Stimulated activated CD4-positive, alpha-beta T cell treated with anti-CD3 and anti-CD28 coated beads, Interleukin-4, amount 100 ng/mL, for 4 hours (primary cell): ENCODE measurements at places on chromosomes 16 and 17.
A peak's percentile ranks its signal among the peaks of the same experiment; 100 is the strongest.

GRCh38 chr17:58183514-58183913 is 9.0 kb upstream of the EPX start:
- DNase-seq, result no peak

GRCh38 chr16:67719778-67720144 is 645 bp upstream of the GFOD2 start:
- peak; percentile 7 for DNase-seq

DNA sequence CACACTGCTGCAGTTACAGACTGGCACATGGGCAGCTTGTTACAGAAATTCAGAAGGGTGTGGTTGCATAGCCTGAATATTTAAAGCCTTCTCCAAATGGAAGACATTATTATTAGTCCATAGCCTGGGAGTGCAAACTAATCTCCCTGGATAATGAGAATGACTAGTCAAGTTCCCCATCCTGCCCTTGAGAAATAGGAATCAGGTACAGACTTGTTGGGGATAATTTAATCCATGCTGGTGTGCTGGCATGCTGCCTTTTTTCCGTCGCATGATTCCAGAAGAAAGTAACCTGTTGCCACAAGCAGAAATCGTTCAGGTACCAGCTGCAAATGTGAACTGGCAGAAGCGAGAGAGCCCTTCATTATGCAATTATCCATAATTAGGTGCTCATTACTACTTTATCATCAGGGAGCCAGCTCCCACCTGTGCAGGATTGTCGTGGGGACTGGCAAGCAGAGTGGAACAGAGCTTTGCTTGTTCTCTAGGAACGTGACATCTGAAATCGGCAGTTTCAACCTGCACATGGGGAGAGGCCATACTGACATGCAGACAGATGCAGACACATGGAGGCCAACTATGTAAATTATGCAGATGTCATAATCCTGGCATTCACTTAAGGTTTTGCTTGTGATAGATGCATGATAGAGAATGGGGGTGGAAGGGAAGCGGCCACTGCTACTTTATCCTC is 419.4 kb downstream of the PMP22 start:
- no peak for DNase-seq

GRCh38 chr17:81601525-81602120 is 35.3 kb downstream of the NPLOC4 start:
- DNase-seq, result no peak

DNA sequence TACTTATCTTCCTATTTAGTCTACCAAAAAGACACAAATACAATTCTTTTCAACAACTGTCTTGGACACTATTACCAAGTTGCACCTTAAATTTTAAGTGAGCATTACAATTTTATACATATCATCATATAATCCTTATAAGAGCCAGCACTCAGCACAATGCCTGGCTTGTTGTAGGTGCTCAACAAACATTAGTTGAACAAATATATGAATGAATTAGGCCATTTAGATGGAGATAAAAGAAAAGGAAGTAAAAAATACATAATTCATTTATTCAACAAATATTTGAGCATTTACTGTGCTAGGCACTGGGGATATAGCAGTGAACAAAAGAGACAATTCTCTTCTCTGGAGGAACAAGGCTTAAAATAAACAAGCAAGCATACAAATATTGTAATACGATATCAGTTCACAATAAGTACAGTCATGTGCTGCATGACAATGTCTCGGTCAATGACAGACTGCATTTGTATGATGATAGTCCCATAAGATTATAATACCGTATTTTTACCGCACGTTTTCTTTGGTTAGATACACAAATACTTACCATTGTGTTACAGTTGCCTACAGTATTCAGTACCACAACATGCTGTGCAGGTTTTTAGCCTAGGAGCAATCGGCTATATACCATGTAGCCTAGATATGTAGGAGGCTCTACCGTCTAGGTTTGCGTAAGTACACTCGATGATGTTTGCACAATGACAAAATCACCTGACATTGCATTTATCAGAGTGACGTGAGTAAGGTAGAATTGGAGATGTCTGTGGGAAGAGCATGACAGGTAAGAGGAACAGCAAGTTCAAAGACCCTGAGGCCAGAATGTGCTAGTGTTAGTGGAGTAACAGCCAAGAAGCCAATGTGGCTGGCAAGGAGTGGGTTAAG is 86.4 kb upstream of the HS3ST2 start:
- no peak for DNase-seq

DNA sequence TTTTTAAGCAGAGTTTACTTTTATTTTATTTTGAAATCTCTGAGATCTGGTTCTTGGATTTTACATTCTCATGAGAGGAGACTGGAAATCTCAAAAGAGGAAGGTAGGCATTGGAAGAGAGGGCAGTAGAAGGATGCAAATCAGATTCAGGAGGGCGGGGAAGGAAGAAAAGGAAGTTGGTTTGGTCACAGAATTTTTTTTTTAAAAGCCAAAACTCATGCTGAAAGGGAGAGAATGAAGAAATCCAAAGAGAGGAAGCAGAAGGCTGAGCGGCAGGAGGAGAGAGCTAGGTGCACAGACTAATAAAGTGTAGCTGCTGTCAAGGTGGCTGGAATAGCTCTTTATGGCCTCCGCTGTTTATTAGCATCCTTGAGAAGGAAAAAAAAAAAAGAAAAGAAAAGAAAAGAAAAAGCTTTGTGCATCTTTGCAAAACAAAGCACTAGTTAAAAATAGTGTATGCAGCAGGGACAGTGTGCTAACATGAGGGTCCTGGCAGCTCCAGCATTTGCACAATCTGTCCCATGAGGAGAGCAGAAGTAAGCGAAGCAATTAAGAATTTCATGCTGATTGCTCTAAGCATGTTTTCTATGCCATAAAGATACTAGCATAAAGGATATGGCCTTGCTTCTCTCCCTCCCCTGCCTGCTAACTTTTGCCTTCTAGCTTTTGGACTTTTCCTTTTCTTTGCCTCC is 194.2 kb downstream of the ZFHX3 start:
- no peak for DNase-seq

DNA sequence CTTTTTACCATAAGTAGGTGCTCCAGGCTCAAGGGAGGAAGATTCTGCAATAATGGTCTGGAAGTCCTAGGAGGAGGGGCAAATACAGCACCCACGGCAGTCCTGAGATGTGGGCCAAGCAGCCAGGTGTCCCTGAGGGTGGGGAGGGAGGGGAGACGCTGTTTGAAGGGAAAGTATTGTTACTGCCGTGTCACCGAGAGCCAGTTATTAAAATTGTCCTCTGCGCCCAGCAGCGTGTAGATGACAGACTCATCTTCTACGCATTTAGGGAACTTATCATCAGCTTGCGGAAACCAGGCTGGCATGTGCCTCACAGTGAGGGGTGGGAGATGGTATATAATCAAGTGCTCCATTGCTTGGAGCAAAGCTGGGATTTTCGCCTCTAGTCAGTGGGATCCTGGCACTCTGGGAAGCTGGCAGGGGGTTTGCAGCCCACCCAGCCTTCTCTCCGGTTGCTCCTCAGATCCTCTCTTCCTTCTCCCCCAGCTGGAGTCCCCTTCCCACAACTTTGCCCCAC is 104.6 kb downstream of the OR1D5 start:
- no peak for DNase-seq
